ENCODE measurements at places on chromosomes 1 and 21. TPM values are rescaled to one million over a fixed set of nuclear protein-coding genes. Genes with fewer than 3 reads are reported as not detected.
A peak's percentile ranks its signal among the peaks of the same experiment; 100 is the strongest.

TLR5 gene
- total RNA-seq = 0.15 TPM

ANKRD65 gene
- not detected for total RNA-seq

WDR64 gene
- total RNA-seq = not detected

FAM151A gene
- total RNA-seq = not detected

SDC3 gene
- not detected for total RNA-seq

CA14 gene
- not detected for total RNA-seq

KIRREL1 gene
- total RNA-seq = not detected

PLA2G2D gene
- total RNA-seq = not detected

CAMSAP2 gene
- total RNA-seq = 0.65 TPM

PTBP2 gene
- 11.4 TPM for total RNA-seq

LDLRAD2 gene
- total RNA-seq = not detected

LCE3E gene
- not detected for total RNA-seq

- peak overlapping the region; percentile 80 for H3K27ac ChIP-seq
- no peaks in the 10 kb centered on the region for H3K27me3 ChIP-seq
- H3K4me3 ChIP-seq = no peak overlapping the region
- peaks cover 61% of the 10 kb centered on the region for H3K4me1 ChIP-seq
These were observed 8.9 kb downstream of the CASP9 start for GRCh38 chr1:15515022-15515663.

GRCh38 chr1:67339623-67340343, 32.1 kb downstream of the IL12RB2 start:
- H3K27ac ChIP-seq = peak overlapping the region; percentile 73
- peaks cover 79% of the 10 kb centered on the region for H3K4me1 ChIP-seq

- DNase-seq = no peak
- no peaks in the 10 kb centered on the region for H3K27me3 ChIP-seq
- no peak overlapping the region for H3K27ac ChIP-seq
- H3K4me3 ChIP-seq = no peak overlapping the region
- no peaks in the 10 kb centered on the region for H3K36me3 ChIP-seq
These were observed 47.2 kb downstream of the HSD3B1 start for GRCh38 chr1:119554183-119554582.

GRCh38 chr1:12167493-12168429, 970 bp downstream of the TNFRSF1B start:
- DNase-seq = no peak
- peak overlapping the region; percentile 100 for H3K4me3 ChIP-seq
- H3K4me1 ChIP-seq = peaks cover 77% of the 10 kb centered on the region
- H3K36me3 ChIP-seq = peaks cover 50% of the 10 kb centered on the region

DNA sequence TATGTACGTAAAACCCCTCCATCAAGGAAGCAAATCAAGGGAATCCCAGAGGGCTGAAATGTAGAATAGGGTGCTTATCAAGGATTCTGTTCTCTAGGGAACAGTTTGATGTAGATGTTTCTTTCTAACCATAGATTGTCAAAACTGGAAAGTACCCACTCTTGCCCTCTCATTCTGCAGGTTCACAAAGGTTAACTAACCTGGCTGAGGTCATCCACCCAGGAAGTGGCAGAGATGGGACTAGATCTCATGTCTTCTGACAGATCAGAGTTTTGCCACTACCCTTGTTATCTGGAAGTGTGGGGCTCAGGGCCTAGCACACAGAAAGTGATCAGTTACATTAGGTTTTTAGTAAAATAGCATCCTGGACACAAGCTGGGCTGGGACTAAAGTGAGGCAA, 47.4 kb downstream of the GFI1 start:
- DNase-seq = no peak
- no peak overlapping the region for H3K4me3 ChIP-seq
- peaks cover 3% of the 10 kb centered on the region for H3K27me3 ChIP-seq

DNA sequence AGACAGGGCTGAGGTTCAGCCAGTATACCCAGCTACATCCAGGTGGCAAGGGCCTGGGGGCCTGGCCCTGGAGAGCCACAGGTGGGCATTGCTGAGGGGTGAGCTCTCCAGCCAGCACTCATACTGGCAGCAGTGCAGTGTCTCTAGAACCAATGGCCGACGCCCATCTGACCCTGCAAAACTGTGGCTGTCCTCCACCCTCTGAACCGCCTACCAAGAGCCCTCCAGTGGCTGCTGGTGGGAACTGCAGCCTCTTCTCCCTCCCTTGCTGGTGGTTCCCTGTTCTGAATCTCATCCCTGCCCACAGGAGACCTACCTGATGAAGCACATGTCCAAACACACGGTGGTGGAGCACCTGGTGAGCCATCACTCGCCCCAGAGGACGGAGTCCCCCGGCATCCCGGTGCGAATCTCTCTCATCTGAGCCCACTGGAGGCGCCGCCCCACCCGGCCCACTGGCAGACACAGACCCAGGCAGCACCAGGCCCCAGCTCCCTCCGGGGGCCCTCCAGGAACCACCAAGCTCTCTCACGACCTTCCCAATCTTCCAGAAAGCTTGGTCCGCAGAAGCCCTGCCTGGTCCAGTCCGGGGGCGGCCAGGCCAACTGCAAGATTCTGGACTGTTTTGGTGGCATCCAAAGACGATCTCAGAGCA, 22.1 kb downstream of the A3GALT2 start:
- H3K36me3 ChIP-seq = peaks cover 16% of the 10 kb centered on the region
- H3K4me1 ChIP-seq = peaks cover 41% of the 10 kb centered on the region
- no peaks in the 10 kb centered on the region for H3K27me3 ChIP-seq
- peak; percentile 66 for DNase-seq
- H3K27ac ChIP-seq = no peak overlapping the region
- no peak overlapping the region for H3K4me3 ChIP-seq

DNA sequence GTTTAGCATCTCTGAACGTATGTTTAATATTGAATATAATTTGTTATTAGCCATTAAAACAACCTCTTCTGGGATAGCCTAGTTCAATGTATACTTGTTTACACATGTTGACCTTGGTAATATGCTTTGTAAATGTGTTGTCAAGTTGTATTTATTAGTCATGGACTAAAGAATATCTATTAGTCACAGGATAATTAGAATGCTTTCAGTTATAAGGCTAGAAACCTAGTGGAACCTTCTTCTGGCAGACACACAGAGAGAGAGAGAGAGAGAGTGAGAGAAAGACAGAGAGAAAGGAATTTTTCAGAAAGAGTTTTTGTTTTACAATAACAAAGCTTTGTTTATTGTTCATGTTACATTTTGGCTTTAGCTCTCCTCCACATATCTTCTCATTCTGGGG, 181.1 kb upstream of the APP start:
- no peak for DNase-seq
- H3K27me3 ChIP-seq = no peaks in the 10 kb centered on the region
- H3K27ac ChIP-seq = no peak overlapping the region
- no peaks in the 10 kb centered on the region for H3K4me1 ChIP-seq
- no peaks in the 10 kb centered on the region for H3K36me3 ChIP-seq

GRCh38 chr1:27912429-27912828, 22.4 kb upstream of the SMPDL3B start:
- peak overlapping the region; percentile 59 for H3K4me3 ChIP-seq
- DNase-seq = no peak
- peak overlapping the region; percentile 88 for H3K27ac ChIP-seq
- peaks cover 33% of the 10 kb centered on the region for H3K4me1 ChIP-seq
- peaks cover 47% of the 10 kb centered on the region for H3K36me3 ChIP-seq

DNA sequence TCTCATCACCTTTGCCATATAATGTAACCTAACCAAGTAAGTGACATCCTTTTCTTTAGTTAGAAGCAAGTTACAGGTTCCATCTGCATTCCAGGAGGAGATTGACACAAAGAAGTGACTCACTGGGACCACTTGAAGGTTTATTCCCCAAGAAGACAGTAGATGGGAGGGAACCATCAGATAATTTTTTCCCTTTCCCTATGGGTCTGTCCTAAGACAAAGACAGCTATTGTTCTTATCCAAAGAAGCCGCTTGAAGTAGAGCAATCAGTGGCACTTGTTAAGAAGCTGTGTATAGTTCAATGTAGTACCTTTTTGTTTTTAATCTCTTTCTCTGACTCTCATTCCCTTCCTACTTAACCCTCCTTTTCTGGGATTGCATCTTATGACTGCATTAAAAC, 139.9 kb upstream of the B3GALT2 start:
- H3K27ac ChIP-seq = no peak overlapping the region
- H3K4me1 ChIP-seq = no peaks in the 10 kb centered on the region
- no peak for DNase-seq
- no peaks in the 10 kb centered on the region for H3K27me3 ChIP-seq

- H3K27me3 ChIP-seq = no peaks in the 10 kb centered on the region
- DNase-seq = no peak
- no peaks in the 10 kb centered on the region for H3K4me1 ChIP-seq
- no peak overlapping the region for H3K27ac ChIP-seq
These were observed 47.6 kb downstream of the TMED5 start for GRCh38 chr1:93132638-93133037.

DNA sequence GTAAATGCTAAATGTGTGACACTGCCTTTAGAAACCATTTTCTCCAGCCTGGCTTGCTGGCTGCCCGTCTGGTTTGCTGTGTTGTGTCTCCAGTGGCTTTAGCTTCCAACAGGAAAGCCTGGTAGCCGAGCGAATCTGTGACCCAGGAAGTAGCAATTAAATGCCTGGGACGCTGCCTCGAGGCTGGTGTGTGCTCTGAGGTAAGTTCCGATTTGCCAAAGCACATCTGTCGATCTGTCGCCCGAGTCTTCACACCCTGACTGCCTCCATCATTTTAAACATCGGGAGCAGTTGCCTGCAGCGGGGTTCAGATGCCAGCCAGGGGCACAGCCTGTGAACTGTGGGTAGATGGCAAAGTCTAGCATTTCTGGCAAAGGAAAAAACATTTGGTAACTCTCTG, 2.2 kb downstream of the MIB2 start:
- H3K27me3 ChIP-seq = no peaks in the 10 kb centered on the region
- peaks cover 29% of the 10 kb centered on the region for H3K4me1 ChIP-seq
- no peak for DNase-seq
- H3K36me3 ChIP-seq = peaks cover 6% of the 10 kb centered on the region
- H3K27ac ChIP-seq = peak overlapping the region; percentile 66
- peak overlapping the region; percentile 77 for H3K4me3 ChIP-seq

DNA sequence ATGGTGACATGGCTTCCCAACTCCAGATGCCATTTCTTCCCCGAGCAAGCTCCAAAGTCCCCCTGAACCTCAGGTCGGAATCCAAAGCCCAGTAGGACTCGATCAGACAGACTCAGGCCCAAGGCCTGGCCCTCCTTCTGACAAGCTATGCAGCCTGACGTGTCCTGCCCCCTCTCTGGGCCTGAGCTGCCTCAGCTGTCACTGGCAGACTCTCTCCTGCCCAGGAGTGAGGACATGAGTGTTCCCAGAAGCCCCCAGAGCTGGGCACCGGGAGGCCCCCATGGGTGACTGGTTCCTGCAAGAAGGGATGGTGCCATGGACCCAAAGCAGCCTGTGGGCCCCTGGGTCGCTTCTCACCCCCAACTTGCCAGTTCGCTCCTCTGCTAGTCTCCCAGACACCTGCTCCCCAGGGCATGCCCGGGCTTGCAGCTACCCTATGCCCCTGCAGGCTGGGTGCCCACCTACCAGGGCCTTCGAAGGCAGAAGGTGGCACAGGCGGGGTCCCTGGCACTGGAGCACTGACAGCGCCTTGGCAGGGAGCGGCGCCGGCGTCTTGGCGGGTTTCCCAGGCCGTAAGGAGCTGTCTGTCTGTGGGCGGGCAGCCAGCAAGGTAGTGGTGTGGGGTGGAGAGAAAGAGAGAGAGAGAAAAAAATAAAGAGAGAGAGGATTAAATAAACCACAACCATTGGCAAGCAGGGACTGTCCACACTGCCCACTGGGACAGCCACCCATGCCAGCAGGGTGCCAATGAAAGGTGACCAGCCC, 2.3 kb downstream of the EDN2 start:
- H3K4me3 ChIP-seq = no peak overlapping the region
- H3K27ac ChIP-seq = no peak overlapping the region
- peaks cover 11% of the 10 kb centered on the region for H3K4me1 ChIP-seq

GRCh38 chr1:168223261-168223660, 2.5 kb upstream of the SFT2D2 start:
- H3K4me3 ChIP-seq = no peak overlapping the region
- peaks cover 36% of the 10 kb centered on the region for H3K4me1 ChIP-seq
- no peak overlapping the region for H3K27ac ChIP-seq
- peaks cover 13% of the 10 kb centered on the region for H3K36me3 ChIP-seq
